ENCODE measurements at places on chromosomes 16 and 17.

DNA sequence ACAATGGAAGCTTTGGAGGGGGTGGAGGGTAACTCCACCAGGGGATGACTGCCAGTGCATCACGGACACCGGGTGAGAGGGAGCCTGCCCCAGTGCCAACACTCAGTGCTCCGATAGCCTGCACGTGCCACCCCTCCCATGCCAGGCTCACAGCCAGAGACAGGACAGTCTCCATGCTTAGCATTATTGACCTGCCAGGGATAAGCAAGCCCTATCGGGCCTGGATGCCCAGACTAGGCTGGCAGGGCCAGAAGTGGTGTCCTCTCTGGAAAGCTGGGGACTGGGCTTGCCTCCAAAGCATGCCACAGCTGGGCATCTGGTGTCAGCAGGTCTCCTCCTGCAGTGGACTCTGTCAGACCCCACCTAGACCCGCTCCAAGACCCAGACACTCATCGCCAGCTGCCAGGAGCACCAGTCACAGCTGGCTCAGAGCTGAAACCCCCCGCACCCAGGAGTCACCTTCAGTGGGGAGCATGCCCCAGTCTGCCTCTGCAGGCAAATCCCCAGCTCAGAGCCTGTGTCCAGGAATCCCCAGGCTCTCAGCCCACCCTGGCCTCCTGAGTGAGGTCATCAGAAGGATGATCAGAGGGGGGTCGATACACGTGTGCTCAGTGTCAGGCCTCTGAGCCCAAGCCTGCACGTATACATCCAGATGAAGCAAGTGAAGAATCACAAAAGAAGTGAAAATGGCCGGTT is 1.8 kb upstream of the RHBDF1 start:
- no peak for DNase-seq

- DNase-seq = no peak
These were observed 223.6 kb downstream of the BCAS3 start for GRCh38 chr17:60901242-60901641.

- no peak for DNase-seq
These were observed 148.1 kb downstream of the SALL1 start for GRCh38 chr16:51002881-51003490.

DNA sequence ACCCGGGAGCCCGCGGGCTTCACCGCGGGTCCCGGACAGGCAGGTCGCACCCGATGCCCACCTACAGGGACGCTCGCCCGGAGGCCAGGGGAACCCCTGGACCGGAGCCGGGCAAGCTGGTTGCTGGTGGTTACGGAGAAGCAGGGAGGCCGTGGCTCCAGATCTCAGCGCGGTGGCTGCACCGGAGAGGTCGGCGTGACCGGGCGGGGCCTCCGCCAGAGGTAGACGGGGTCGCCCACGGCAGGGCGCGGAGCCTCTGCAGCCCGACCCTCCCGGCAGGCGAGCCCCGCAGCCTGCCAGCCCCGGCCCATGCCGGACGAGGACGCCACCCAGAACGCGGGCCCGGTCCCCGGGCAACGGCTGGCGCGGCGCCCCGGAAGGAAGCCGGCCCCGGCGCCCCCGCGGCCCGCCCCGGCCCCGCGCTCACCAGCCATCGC is 341 bp downstream of the PCYT2 start:
- DNase-seq = no peak

DNA sequence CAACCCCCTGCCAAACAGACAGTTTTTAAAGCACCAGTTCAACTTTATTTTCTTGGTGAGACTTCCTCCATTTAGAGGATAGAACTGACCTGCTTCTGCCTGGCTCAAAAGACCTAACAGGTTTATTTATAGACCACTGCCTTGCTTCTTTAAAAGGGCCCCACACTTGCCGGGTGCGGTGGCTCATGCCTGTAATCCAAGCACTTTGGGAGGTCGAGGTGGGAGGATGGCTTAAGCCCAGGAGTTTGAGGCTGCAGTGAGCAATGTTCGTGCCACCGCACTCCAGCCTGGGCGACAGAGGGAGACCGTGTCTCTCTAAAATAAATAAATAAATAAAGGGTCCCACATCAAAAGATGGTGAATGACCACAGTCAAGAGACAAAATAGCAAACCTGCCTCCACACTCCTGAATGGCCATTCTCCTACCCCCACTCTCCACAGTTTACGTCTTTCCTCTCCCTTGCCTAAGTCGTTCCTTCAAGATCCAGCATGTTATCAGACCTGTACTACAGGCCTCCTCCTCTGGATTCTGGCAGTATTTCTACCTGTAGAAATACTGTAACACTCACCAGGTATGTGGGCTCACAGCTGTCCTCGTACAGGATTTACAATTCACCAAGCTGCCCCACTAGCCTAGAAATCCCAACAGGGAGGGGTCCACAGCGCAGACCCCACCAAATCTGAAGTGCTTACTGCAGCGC is 95.6 kb downstream of the SMG6 start:
- no peak for DNase-seq

GRCh38 chr17:41048441-41048840 is 1.3 kb upstream of the KRTAP2-1 start:
- DNase-seq = peak; percentile 51

DNA sequence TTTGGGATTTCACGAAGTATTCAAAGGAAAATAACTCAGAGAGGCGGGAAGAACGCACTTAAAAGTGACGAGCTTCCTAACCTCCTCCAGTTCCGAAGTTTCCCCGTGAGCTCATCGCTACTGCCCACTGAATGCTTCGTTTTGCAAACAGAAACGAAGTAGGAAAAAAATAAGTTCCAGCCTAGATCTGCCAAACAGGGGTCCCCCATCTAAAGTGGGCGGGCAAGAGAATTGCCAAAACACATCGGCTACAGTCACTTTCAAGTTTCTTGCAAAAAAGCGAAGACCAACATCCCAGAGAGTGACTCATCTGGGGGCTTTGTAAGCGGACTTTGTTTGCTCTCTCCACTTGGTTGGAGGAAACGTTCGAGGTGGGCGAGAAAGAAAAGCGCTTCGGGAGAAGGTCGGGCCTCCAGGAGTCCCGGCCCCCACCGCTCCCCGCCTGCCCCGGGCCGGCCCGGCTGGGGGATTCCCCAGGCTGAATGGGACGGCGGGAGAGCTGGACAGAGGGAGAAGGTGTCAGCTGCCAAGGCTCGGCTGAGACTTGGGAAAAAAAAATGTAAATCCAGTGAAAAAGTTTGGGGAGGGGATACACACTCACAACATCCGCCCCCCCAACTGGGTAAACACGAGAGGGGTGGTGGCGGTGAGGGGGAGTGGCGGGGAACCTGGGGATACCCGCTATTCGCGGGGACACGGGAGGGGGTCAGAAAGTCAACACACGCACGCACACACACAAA is 1.0 kb downstream of the VEZF1 start:
- DNase-seq = no peak

DNA sequence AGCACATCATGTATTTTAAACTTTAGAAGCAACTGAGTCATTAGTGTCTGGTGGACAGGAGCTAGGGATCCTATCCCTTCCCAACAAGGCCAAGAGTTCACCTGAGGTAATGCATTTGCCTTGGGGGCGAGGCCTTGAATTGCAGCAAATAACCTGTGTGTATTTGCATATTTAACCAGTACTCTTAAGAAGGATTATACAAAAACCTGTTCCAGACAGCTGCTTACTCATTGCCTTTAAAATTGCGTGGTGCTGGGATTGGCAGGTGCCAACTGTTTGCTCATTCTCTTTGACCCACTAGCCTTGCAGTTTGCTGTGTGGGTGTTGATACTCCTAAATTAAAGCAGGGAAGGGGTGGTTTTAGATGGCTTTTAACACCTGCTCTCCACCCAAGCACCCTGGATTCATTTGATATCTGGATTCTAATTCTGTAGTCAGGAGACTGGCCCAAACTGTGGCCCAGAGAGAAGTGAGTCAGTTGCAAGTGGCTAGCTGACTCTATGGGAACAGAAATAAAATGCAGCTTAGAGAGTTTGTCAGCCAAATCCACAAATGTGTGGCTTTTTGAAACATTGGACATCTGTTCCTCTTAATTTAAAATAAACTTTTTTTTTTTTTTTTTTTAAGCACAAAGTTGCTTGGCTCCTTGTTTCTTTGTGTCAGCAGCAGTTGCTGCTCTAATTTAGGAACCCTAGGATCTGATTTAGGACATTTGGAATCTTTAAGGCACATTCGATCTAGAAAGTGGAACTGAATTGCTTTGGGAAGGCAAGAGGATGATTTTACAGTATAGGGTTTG is 46.9 kb downstream of the TUBD1 start:
- no peak for DNase-seq

- no peak for DNase-seq
These were observed 32.2 kb downstream of the ACTG1 start for GRCh38 chr17:81480140-81481072.

GRCh38 chr16:2210009-2210332 is 692 bp downstream of the BRICD5 start:
- DNase-seq = no peak

GRCh38 chr17:58281511-58282011 is 826 bp upstream of the MPO start:
- no peak for DNase-seq

DNA sequence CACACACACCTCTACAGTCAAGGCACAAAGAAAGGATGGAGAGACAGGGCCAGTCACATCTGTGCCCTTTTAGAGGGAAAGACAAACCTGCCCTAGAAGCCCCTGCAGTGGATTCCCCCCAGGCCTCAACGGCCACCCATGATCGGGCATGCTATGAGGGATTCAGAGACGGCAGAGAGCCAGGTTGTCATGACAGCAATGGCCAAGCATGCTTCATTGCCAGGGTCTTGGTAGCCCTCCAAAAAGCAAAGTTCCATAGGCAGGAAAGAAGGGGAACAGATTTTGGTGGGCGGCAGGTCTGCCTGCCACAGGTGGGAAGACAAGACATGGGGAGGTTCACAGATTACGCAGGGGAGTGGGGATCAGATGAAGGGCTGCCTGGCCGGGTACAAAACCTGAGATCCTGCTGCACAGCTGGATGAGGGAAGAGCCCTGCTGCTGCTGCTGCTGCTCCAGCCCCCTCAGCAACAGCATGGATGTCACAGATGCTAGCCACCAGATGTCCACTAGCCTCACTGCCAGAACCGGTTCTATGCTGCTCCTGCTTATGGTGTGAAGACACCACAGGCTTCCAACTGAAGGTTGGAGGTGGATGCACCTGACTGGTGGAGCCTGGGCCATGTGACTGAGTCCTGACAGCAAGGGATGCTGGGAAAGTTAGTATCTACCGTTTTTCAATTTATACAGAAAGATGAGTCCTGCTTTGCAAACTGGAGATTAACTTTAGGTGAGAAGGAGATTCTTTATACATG is 17.8 kb downstream of the ACTG1 start:
- DNase-seq = no peak

- DNase-seq = peak; percentile 63
These were observed 61.3 kb upstream of the KIFC3 start for GRCh38 chr16:57863434-57864160.
